ENCODE measurements at places on chromosomes 2 and 18.
A peak's percentile ranks its signal among the peaks of the same experiment; 100 is the strongest.

- no peak for DNase-seq
Observed at GRCh38 chr2:124824441-124824840, 799.4 kb downstream of the CNTNAP5 start.

GRCh38 chr2:231613331-231613662 is 20.6 kb downstream of the TEX44 start:
- no peak for DNase-seq

GRCh38 chr2:232518844-232519243 is 1.3 kb upstream of the PRSS56 start:
- no peak for DNase-seq

DNA sequence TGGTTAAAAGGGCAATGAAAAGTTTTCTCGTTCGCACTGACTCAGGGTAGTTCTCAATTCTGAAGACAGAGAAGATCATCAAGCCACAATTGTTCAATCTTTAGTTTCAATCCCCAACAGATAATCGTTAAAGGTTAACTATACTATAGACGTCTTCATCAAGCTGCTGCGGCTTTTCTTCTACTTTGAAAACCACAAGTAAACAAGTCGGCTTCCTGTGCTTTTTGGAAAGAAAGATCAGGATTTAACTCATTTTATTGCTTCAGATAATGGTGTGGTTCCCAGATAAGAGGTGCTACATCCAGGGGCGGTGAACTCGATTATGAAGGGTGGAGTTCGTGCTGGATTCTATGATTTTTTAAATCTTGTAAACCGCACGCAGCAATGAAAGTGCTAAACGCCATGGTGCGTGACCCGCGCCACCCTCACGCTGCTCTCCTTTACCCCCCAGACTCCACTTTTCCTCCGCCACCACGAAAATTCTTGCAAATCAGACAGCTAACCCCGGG is 545 bp upstream of the CDCA7 start:
- no peak for DNase-seq

DNA sequence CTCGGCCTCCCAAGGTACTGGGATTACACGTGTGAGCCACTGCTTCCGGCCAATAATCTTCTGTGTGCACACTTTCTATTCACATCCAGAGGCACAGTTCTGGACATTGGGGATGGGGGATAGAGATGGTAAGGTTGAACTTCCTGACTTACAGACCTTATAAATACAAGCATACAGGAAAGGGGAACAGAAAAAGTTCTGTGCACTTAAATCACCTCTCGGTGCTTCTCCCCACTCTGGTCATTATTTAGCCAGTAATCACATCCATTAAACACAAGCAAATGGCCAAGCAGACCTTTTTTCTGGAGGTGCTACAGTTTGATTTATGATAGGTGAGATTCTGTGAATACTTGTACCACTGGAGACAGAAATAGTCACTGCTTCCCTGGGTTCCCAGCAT is 110.6 kb downstream of the CRIM1 start:
- DNase-seq = no peak

DNA sequence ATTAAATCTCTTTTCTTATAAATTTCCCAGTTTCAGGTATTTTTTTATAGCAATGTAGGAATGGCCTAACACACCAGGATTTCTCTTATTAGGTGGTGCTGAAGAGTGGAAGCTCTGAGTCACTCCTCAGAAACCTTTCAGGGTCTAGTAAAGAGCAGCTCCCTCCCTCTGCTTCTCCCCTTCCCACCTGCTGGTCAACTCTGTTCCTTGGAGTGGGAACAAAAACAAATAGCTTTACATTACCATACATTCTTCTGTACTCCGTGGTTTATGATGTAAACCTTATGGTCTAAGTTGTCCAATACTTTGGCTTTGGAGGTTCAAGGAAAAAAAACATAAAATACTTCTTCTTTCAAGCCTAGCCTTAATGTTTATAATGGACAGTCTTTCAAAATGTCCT is 2.7 kb upstream of the IL1R1 start:
- no peak for DNase-seq

GRCh38 chr2:52536929-52537460 is 1230.6 kb upstream of the CHAC2 start:
- DNase-seq = no peak

- no peak for DNase-seq
Observed at GRCh38 chr18:62407660-62408059, 82.5 kb downstream of the TNFRSF11A start.

- no peak for DNase-seq
Observed at GRCh38 chr2:236558036-236558435, 11.6 kb upstream of the ACKR3 start.

- DNase-seq = peak; percentile 86
Observed at GRCh38 chr2:15169326-15170069, 391.6 kb downstream of the NBAS start.

DNA sequence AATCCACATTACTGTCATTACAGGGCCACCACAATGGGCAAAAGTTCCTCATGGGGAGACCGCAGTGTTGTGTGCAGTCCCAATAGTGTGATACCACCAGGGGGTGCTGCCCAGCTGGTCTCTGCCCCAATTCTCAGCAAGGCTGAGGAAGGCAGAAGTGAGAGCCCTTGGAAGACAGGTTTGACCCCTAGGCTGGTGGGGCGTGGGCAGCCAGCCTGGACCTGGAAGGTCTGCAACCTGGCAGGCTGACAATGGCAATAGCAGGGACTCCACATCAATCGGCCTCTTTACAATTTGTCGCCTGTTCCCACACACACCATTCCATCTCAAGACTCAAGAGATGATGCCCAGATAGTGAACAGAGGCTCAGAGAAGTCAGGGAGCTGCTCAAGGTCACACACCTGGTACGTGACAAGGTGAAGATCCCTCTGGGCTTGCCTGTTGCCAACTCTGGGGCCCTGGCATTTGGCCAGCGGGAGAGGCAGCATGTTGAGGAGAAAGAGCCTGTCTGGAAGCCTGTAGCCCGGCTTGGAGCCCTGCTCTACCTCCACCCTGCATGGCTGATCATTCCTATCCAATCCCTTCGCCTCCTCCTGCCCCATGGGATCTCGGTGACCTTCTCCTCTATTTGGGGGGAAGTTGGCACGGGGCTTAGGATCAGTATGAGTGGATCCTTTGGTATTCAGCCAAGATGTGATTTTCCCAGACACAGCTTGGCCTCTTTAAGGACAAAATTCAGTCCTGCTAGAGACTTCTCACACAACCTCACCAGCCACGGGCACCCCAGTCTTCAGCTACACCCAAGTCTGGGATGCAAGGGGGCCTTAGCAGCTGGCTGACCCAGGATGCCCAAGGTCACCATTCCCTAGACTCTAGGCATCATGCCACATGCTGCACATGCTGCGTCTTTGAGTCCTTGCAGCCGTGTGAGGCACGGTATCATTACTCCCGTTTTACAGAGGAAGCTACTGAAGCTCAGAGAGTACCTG is 2.9 kb upstream of the ATOH8 start:
- no peak for DNase-seq

DNA sequence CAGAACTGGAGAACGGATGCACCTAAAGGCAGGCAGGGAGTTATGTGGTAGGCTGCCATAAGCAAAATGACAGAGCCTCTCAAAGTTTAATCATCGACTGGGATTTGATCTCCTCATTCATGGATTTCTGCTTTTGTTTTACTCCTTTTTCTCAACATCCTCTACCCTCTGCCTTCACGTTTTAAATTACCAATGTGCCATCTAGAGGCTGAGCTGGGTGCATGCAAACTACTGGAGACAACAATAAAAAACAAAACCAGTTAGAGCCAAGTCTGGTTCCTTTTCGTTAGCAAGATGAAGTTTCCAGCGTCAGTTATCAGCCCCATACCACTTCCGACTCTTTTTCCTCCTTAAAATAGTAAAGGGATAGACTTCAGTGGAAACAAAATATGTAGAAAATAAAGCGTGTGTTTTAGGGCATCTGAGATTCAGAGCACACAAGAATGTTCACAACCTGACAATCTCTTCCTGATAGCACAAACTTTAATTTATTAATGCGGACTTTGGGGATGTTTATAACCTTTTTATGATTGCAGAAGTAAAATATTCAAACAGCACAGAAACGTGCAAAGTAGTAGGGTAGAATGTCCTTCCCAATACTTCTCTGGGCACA is 117.0 kb downstream of the LAMA1 start:
- no peak for DNase-seq

DNA sequence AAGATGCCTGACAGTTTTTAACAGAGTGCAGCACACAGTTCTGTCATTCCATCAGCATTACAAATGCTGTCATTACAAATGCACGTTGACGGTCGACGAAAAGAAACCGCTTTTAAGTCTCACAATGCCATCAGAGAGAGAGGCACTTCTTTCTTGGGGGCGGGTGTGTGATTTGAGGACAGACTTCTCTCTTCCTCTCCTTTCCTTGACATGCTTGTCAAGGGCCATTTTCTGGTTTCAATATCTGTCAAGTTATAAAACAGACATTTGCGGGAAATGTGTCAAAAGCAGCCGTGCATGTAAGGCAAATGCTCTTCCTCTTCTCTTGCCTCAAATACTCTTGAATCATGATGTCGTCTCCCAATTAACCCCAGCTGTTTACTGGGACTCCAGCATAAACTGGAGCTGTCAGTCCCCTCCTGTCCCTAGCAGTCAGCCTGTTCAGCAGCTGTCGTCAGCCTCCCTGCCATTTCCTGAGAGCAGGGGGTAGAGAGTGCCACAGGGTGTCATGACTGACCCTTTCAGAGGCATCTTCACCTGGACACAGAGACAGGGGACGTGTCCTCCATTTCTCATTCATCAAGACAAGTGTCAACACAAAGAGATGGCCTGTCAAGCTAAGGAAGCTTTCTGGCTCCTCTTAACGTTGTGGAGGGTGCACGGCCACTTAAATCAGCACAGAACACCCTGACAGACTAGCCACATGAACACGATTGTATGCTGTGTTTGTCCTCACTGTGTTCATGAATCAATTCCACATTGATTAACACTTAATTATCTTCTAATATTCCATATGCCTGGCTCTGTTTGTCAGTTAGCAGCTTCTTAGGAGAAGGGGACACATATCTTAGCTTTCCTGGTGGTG is 305.4 kb upstream of the RAB6C start:
- no peak for DNase-seq

- no peak for DNase-seq
Observed at GRCh38 chr2:241214209-241214608, 25.7 kb downstream of the ANO7 start.

DNA sequence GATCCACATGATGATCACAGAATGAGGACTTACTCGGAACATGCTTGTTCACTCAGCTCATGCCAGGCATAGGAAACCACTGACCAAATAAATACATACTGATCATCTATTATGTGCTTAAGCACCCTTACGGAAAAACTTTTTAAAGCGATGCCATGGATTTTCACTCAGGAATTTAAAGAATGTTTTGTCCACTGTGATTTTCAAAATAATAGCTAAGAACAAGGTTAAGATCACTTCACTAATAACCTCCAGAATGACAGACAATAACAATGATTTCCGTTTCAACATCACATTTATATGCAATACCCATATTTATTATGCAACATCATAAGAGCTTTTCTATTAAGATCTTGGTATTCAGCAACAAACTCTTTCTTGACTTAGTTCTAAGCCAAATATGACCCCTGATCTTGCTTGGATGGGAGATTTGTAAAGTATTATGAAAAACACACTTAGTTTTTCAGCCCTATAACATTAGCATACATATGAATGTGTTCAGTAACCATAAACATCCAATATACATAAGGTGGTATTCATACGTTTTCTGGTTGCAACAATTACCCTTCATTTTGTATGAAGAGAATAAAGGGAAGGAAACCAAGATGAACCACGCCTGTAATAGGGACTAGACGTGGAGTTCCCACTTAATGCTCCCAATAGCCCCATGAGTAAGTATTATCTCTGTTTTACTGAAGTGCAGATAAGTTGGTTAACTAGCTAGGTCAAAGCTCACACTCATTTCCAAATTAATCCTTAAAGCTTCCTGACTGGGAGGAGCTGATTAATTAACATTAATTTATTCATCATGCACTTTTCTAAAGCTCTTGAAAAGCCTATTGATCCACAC is 1.9 kb downstream of the CD302 start:
- no peak for DNase-seq

GRCh38 chr2:176592216-176592615 is 323.0 kb downstream of the MTX2 start:
- DNase-seq = no peak

DNA sequence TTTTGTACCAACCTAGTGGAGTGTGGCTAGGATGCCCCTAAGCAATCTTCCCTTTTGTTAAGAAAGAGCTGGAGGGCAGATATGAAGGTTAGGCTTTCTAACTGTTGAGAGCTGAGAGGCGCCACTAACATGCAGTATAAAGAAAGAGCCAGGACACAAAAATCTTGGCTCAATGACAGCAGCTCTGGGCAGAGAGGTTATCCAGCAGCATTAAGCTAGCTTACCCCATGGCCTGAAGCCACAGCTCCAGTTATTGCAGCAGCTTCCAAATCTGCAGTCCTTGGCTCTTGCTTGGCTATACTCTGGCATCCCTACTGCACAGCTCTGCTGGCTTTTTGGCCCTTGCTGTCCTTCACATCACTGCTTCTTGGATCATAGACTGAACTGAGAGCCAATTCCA is 213.4 kb downstream of the GPD2 start:
- DNase-seq = no peak

DNA sequence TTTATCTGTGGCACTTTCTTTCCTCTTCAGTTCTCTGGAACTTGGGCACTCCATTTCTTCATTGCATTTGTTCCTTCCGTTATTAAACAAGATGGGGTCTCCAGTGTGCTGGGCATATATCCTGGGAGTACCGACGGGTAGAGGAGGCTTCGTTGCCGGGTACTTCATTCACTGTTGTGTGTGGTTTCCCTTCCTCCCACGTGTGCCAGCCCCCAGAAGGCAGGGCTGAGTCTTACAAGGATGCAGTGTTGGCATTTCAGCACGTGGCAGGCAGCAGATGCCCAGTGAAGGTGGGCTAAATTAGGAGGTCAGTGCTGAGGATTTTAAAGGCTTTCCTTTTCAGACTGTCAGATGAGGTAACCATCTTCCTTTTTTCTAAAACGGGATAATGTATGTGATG is 58.6 kb downstream of the MGAT5 start:
- DNase-seq = no peak

DNA sequence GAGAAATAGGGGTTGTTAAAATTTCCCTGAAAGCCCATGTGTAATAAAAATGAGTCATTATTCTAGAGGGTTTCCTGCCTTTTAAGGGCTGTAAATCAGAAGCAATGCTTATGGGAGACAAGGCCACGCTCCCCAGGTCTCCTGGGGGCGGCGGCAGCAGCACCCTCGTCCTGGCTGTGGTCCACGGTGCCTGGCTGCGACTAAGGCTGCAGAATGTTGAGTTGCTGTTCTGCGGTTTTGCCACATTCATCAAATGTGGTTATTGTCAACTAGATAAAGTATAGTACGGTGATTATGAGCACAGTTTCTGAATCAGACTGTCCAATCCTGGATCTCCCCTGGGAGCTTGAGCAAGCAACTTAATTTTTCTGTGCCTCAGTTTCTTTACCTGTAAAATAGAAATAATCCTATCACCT is 11.9 kb upstream of the AGFG1 start:
- DNase-seq = no peak

Data from COLO829 (cell line).